AML-193 (cell line): ENCODE measurements at places on chromosomes 1 and 21.

DNA sequence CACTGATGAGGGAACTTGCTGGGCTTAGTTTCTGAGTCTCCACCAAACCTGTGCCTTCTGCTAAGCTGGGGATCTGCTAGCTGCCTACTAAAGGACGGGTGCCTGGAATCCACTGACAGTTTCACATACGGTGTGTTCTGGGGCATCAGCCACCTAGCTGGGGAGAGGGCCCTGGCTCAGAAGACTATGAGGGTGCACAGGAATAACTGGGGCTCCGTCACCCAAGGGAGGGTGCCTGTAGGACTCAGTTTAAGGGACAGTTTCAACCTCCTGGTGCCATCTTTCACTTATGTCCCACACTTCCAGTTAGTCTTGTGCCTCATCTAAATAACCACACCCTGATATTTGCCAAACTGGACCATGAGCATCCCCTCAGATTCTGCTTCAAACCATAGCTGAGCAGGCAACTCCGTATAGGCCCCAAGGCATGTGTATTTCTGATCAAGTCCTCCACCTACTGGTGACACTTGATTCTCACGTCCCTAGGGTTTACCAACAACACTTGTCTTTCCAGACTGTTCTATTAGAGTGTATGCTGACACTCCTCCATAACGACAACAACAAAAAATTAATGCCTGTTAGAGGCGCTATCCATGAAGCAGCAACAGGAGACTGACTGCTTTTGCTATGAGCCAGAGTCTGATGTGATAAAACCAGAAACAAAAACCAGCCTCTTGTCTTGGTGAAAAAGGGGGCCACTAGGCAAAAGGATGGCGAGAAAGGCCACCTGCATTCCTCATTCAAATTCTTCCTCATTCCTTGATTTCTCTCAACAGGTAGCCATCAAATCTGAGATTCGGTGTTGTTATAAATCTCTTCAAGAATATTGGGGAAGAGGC lies 55.0 kb upstream of the PAXBP1 start:
- peak; percentile 51 for DNase-seq

DNA sequence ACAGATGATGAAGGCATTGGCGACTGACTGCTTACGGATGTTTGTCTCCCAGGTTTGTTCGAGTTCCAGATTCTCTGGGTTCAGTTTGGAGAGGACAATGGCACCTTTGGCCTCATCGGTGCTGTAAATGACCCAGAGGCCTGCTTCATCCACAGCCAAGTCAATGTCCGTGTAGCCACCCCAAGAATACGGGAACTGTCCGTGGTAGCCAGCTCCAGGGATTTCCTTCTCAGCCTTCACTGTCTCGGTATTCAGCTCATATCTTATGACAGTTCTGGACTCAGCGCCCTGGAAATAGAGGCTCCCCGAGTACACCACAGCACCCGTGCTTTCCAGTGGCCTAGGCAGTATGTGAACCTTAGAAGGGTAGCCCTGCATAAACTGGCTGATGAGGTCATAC lies 14.1 kb downstream of the MYOCOS start:
- no peak for DNase-seq

DNA sequence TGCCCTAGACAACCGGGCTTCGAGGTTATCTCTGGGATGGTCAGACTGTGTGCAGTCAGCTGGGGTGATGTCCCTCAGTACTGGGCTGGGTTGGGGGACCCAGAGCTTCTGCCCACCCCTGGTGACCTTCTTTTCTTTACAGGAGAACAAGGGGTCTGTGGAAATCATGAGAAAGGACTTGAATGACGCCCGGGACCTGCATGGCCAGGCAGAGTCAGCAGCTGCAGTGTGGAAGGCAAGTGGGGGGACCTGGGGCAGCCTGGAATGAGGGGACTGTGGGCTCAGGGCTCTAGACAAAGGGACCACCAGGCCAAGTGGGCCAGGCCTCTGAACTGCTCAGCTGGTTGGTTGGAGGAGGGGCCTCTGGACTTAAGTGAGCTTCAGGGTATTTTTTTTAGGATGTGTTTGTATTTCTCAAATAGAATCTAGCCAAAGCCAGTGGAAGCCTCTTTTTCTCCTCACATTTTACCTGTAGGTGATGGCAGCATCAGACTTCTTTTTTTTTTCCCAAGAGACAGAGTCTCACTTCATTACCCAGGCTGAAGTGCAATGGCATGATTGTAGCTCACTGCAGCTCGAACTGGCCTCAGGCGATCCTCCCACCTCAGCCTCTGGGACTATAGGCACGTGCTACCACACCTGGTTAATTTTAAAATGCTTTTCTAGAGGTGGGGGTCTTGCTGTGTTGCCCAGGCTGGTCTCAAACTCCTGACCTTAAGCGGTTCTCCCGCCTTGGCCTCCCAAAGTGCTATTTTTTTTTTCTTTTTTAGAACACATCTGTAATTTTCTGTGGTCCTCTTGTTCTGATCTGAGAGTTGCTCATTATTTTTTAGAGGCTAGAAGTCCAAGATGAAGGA lies 1.9 kb downstream of the RNF187 start:
- no peak for DNase-seq

GRCh38 chr1:110292031-110292741 lies 47.0 kb upstream of the RBM15 start:
- DNase-seq, result peak; percentile 68

DNA sequence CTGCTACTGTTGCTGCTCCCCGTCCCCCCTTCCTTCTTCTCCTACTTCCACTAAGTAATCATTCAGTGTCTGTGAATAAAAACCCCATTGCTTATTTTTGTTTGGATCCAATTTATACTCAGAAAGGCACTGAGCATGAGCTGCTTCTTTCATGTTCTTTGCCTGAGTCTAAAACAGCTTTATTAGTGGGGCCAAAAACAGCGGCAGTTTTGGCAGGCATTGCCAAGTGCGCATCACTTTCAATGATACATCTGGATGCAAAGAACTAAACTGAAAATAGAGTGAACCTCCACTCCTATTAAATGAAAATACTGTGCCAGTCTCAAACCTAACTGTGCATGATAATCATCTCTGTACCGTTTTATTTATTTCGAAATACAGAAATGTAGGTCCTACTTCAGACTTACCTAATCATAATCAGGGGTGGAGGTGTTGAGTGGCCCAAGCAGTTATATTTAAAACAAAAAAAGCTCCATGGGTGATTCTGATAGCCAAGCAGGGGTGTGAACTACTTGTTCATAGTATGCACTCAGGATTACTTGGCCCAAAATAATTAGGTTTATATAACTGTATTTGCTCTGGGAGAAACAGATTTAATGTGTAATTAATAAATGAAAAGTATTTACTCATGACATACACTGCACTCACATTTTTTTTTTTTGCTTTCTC lies 48.4 kb downstream of the NEK7 start:
- no peak for DNase-seq

DNA sequence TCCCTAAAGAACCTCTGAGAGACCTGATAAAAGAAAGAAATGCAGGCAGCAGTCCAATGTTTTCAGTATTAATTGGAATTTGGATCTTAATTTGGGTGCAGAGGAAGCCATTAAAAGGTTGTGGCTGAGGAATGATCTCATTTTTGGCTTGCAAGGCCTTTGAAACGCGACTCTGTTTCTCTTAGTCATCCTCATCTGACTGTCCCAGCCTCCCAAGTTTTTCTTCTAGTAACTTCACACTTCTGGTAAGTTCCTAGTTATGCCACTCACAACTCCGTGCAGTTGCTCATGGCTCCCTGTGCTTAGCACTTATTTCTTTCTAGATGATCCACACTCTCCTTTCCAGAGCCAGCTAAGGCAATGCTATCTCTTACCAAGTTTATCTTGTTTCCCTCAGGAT lies 147.4 kb upstream of the USP24 start:
- DNase-seq, result no peak

- DNase-seq, result peak; percentile 22
Measured at GRCh38 chr1:228085287-228085951, 2.9 kb downstream of the ARF1 start.

GRCh38 chr1:78640462-78640861 lies 9.2 kb upstream of the IFI44 start:
- DNase-seq, result no peak
